Dermis blood vessel endothelial cell (primary cell): ENCODE measurements at places on chromosomes 3 and 15. TPM values are rescaled to one million over a fixed set of nuclear protein-coding genes. Genes with fewer than 3 reads are reported as not detected.
A peak's percentile ranks its signal among the peaks of the same experiment; 100 is the strongest.

SLITRK3 gene
- not detected in 2 replicates for total RNA-seq

POLG gene
- 112 and 114 TPM in 2 replicates for total RNA-seq

SLC9A9 gene
- total RNA-seq, result 3.2 and 3.6 TPM in 2 replicates

SLC4A7 gene
- total RNA-seq, result 73.2 and 79.0 TPM in 2 replicates

SPRED1 gene
- 14.4 and 15.8 TPM in 2 replicates for total RNA-seq

SYNPR gene
- total RNA-seq, result not detected in 2 replicates

ISLR gene
- total RNA-seq, result 0.17 and 0.79 TPM in 2 replicates

VEPH1 gene
- total RNA-seq, result 8.2 and 35.9 TPM in 2 replicates

CCR2 gene
- total RNA-seq, result not detected in 2 replicates

DNAH12 gene
- under 0.01 and 0.17 TPM in 2 replicates for total RNA-seq

DLL4 gene
- 128 and 158 TPM in 2 replicates for total RNA-seq

DNA sequence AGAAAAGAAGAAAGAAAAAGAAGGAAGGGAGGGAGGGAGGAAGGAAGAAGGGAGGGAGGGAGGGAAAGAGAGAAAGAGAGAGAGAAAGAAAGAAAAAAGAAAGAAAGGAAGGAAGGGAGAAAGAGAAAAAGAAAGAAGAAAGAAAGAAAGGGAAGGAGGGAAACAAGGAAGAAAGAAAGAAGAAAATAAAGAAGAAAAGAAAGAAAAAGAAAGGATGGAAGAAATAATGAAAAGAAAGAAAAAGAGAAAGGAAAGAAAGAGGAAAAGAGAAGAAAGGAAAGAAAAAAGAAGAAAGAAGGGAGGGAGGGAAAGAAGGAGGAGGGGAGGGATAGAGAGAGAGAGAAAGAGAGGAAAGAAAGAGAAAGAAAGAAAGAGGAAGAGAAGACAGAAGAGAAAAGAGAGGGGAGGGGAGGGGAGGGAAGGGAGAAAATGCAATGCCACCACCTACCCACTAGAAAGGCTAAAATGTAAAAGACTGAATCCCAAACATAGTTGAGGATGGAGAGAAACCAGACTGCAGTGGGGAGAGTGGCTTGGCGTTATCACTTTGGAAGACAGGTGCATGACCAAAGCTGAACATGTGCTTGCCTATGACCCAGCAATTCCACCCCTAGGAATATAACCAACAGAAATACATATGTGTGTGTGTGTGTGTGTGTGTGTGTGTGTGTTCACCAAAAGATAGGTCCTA is 66.9 kb upstream of the KLF13 start:
- DNase-seq, result no peak

GRCh38 chr3:46707601-46708011 is 6.4 kb downstream of the TMIE start:
- DNase-seq, result no peak

GRCh38 chr3:96101006-96101560 is 713.3 kb upstream of the EPHA6 start:
- DNase-seq, result no peak

DNA sequence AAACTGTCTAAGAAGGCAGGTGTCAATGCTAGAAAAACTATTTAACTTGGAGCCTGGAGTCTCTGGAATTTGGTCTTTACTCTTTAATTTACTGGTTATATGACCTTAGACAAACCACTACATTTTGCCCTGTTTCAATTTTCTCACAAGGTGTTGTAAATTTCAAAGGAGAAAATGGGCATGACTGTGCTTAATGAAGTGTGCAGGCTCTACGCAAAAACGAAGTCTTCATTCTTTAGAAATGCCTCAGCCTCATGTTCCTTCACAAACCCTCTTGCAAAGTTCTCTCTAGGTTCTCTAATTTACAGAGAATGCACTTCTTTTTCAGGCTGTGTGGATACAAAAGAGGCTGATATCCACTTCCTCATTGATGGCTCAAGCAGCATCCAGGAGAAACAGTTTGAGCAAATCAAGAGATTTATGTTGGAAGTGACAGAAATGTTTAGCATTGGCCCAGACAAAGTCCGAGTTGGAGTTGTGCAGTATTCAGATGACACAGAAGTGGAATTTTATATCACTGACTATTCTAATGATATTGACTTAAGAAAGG is 39.1 kb downstream of the COL6A5 start:
- DNase-seq, result no peak

GRCh38 chr3:148203297-148204010 is 494.2 kb upstream of the AGTR1 start:
- DNase-seq, result no peak

GRCh38 chr3:156865732-156866131 is 39.6 kb downstream of the LEKR1 start:
- DNase-seq, result peak; percentile 8

DNA sequence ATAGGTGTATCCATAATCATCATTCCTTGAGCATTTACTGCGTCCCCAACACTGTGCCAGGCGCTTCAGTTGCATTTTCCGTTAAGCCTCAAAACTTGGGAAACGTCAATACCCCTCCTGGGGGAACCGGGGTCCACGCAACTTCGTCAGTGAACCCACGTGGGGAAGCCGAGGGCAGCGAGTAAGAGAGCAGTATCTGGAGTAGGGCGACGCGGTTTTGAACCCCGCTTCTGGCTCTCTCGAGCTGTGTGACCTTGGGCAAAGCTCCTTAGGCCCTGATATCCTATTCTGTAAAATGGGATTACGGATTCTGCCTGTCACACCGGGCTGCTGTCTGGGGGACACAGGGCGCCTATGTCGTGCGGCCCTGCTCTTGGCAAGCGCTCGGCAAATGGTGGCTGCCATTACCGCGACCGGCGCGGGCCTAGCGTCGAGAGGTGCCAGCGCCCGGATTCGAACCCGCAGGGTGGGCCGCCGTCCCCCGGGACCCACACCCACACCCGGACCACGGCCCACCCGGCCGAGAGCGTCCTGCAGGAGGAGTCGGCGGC is 590 bp downstream of the POLG start:
- DNase-seq, result no peak

GRCh38 chr3:87361956-87362355 is 85.6 kb upstream of the POU1F1 start:
- no peak for DNase-seq

GRCh38 chr3:81307221-81307620 is 454.2 kb downstream of the GBE1 start:
- no peak for DNase-seq

GRCh38 chr3:25665315-25666280 is 891 bp upstream of the TOP2B start:
- DNase-seq, result no peak

DNA sequence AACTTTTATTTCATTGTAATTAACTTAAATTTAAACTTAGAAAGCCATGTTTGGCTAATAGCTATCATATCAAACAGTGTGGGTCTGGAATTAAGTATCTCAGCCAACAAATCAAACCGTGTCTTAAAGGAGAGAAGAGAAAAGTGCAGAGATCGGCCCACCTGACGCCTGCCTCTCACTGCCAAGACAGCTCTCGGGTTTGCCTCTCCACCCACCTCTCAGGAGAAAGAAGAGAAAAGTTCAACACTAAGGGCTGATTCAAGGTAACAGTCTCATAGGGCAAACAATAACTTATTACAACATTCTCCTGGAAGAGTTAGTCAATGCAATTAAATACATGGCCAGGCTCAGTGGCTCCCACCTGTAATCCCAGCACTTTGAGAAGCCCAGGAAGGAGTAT is 64.8 kb upstream of the PRR20G start:
- DNase-seq, result no peak

DNA sequence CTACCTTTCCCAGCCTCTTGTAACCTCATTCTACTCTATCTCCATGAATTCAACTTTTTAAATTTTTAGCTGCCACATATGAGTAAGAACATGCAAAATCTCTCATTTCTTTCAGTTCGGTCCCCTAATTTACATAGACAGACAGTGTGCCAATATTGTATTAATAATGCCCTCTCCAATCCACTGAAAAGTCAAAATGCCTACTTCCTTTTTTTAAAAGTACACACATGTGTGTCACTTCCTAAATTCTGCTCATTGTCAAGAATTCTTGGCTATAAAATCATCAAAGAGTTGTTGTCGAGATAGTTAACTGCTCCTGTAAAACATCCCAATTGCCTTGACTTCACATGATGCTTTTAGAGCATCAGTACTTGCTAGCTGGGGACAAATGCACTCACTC is 84.2 kb upstream of the IL12A start:
- no peak for DNase-seq

DNA sequence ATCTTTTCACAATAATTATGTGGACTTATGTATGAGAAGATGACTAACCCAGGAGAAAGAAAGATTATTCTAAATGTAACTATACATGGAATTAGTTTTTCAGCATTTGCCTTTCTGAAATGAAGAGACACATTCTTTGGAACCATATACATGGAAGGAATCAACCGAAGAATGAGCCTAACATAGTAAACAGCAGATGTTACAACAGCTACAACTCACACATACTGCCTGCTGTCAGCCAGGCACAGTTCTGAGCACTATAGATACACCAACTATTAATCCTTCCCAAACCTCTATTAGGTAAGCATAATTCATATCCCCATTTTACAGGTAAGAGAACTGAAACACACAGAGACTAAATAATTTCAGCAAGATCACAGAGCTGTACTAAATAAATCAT is 840.0 kb downstream of the ROBO1 start:
- DNase-seq, result no peak

- no peak for DNase-seq
Measured at GRCh38 chr15:25797511-25797935, 65.6 kb downstream of the ATP10A start.

GRCh38 chr15:40807888-40808461 is 702 bp upstream of the DNAJC17 start:
- DNase-seq, result no peak

GRCh38 chr3:184333190-184333589 is 4.2 kb upstream of the FAM131A start:
- DNase-seq, result no peak

DNA sequence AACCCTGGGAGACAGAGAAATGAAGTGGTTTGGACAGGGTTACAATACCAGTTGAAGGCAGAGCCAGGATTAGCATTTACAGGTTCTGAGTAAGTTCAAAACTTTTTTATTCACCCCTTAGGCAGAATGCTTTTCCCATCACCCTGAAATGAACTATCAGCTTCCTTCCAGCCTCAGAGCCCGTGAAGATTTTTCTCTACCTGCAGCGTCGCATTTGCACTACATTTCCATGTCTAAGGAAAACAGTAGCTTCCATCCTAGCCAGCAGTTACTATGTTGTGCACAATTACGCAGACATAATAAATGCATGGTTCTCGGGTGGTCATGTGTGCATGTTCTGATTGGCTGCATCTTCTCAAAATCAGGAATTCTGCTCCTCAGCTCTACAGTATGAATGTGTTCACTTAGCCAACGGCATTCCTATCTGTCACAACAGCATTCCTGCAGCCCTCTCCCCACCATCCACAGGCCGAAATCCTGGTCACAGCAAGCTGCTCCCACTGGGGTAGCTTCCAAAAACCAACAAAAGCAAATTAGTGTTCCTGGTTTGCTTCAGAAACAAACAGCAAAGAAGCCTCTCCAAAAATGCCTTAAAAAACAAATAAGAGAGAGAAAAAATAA is 510.8 kb upstream of the SEMA6D start:
- no peak for DNase-seq

GRCh38 chr3:12884790-12885582 is 43.6 kb upstream of the RPL32 start:
- DNase-seq, result no peak

DNA sequence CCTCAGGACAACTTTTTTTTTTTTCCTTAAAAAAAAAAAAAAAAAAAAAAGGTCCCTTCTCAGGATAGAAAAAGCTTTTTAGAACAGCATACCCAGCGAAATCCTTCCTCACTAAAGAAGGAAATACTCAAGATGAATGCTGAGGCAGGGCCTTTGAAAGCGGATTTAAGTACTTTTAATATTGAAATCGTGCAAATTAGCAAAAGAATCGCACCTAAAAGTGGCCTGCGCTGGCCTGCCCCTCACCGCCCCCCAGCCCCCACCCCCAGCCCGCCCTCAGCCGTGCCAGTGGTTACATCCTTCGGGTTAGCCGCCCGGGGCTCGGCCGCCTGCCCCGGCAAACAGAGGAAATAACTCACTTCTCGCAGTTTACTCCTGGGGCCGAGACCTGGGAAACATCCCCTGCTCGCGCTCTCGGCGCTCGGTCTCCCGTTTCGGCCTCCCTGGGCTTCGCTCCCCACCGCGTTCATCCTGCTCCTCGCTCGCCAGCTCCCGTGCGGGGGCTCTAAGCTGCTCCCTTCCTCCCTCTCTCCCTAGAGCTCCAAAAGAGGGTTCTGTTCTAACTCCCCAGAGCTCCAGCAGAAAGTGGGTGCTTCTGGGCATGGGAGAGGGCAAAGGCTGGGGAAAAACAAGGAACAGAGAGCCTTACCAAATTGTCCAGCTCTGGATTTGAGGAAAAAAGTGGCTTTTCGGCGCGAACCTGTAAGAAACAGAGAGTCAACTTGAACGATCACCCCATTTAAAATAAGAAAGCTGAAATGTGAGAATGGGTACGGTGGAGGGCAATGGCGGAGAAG is 5.2 kb downstream of the MEIS2 start:
- DNase-seq, result peak; percentile 36
